Liver (tissue), 10 donors: ENCODE measurements at places on chromosomes 16 and 17.
A peak's percentile ranks its signal among the peaks of the same experiment; 100 is the strongest.

- DNase-seq = no peak
Observed at GRCh38 chr16:69798466-69798865, 36.3 kb downstream of the WWP2 start.

DNA sequence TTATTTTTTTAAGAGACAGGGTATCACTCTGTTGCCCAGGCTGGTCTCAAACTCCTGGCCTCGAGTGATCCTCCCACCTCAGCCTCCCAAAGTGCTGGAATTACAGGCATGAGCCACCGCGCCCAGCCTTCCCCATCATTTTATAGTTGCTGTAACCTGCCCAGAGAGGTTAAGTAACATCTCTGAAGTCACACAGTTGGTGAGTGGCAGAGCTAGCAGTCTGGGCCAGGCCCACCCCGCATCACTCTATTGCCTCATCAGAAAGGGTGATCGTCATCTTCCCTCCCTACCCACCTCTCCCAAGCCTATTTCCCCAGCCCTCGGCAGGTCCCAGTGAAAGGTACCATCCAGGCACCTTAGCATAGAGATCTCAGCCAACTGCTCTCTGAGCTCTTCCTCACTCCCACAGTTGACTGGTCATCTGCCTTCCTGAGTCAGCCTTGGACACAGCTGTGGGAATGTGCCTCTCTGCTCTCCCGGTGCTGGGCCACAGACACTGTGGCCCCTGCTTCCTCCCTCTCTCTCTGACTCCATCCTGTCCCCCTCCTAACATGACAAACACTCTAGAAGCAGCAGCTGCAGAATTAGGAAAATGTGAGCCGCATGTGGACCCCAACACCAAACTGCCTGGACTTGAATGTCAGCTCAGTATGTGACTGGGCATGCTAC is 57.1 kb downstream of the SCNN1B start:
- no peak for DNase-seq

DNA sequence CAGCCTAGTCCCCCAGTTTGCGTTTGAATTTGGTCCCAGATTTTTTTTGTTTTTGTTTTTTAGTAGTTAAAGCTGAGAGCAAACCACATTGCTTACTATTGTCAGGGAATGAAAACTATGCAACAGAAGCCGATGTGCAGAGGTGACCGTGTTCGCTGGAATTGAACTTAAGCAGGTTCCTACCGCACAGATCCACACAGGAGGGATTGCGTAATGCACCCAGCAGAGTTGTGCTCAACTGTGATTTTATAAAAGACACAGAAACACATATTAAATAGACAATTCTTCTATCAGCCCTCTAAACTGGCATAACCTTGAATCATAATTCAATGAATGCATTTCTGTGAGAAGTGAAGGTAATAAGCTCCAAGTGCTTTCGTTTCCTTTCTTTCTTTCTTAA is 443.0 kb downstream of the WWOX start:
- DNase-seq = no peak

DNA sequence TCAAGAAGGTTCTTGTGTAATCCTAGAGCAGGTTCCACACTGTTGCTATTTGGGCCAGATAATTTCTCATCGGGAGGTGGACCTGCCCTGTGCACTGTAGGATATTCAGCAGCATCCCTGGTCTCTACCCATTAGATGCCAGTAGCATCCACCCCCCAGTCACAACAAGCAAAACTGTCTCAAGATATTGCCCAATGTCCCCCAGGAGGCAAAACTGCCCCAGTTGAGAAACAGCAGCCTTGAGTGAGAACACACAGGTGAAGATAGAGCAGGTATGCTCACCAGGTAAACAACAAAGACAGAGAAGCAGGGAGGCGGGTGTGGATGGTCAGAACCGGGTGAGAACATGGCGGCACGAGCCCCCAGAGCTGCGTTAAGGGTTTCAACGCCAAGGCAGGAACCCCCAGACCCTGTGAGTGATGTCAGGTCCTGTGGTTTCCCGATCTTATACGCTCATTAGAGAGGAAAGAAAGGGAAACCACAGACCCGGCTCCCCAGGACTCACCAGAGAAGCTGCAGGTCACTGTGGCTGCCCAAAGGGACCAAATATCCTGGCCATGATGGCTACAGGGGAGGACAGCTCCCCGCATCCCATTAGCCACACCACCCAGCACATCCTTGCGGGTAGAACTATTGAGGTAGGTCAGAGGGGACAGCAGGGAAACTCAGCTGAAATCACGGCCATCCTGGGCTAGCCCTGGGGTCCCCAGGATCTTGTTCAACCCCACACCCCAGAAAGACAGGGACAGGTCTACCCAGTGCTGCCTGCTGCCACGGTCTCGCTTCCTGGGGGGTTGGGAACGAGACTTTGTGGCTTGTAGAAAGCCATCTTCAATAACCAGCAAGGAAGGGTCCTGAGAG is 21.2 kb downstream of the CDC42EP4 start:
- no peak for DNase-seq

- no peak for DNase-seq
Observed at GRCh38 chr17:56274491-56274890, 121.2 kb downstream of the ANKFN1 start.

- DNase-seq = no peak
Observed at GRCh38 chr16:86877835-86878234, 299.5 kb downstream of the FOXL1 start.

- no peak for DNase-seq
Observed at GRCh38 chr17:43224146-43224705, 4.2 kb downstream of the CCDC200 start.

- DNase-seq = peak; percentile 51
Observed at GRCh38 chr17:1197781-1198490, 18.2 kb upstream of the ABR start.

DNA sequence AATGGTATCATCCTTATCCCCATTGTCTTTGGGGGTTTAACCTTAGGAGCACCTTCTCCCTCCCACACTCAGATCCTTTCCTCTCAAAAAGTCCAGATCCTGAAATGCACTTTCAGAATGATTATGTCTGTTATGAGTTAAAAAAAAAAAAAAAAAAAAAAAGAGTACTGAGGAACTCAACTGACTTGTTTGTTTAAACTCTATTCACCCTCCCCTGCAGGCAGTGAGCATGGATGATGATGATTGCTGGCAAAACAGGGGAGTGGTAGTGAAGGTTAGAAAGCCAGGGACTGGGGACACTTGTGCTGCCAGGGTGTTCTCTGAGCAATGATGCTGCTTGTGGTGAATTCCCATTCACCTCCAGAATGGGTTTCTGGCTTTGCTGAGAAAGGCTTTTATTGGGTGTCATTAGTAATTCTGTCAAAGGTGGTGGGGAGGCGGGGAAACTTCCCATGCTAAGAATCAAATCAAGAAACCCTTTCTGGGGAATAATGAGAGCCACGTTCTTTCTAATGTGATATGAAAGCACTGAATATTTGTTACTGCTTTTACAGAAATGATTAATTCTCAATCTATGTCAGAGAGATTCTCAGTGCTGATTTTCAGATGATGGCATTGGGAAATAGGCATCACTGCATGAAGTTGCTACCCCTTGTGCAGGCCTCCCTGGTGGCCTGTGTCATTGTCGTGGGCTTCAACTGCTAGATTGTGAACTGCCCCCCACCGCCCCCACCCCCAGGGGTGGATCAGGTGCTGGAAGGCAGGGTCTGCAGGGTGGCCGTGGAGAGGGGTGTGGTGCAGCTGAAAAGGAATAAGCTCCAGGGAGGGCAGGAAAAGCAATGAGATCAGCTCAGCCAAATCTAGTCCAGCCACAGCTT is 14.1 kb downstream of the CCL4 start:
- DNase-seq = no peak

- DNase-seq = no peak
Observed at GRCh38 chr16:88533381-88533917, 36.8 kb upstream of the ZC3H18 start.

DNA sequence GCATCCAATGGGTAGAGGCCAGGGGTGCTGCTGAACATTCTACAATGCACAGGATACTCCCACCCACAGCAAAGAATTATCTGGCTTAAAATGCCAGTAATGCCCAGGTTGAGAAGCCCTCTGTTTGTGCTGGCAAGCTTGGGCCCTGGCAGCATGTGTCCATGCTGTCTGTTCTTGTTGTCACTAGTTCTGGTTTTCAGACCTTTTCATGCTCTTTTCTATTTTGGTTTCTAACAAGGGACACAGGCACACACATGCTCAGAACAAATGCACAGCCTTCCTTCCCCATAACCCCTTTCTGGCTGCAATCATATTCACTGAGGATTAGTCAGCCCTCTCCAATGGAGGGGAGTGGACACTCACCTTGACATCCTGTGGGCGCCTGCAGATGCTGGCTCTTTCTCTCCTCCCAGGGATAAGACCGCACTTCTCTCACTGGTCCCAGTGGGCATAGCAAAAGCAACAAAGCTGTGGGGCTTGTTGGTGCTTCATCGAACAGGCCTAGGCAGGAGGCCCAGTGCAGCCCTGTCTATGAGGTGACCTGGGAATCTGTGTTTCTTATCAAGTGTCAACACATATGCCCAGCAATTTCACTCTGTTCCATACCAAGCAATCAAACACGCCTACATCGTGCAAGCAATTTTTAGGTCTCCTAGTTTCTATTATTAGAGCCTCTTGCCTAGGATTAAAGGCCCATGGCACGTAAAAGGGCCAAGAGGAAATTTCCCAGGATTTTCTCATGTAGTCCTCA is 271.1 kb upstream of the CCL2 start:
- DNase-seq = no peak

- peak; percentile 32 for DNase-seq
Observed at GRCh38 chr16:57534881-57535658, 1.3 kb downstream of the CCDC102A start.

DNA sequence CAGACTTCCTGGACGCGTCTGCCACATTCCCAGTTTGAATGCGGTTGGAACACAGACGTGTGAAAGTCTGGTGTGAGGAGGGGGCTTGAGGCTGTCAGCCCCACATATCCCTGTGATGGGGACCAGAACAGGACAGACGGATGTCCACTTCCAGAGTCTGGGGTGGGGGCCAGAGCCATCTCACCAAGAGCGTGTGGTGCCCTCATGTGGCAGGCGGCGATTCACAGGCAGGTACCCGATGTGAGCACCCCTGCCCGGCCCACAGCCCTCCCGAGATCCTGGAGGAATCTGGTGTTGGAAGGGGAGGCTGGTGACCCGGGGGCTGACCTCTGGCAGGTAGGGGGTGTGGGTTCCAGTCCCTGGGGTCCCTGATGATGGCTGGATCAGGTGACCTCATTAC is 51.5 kb downstream of the ENGASE start:
- no peak for DNase-seq

DNA sequence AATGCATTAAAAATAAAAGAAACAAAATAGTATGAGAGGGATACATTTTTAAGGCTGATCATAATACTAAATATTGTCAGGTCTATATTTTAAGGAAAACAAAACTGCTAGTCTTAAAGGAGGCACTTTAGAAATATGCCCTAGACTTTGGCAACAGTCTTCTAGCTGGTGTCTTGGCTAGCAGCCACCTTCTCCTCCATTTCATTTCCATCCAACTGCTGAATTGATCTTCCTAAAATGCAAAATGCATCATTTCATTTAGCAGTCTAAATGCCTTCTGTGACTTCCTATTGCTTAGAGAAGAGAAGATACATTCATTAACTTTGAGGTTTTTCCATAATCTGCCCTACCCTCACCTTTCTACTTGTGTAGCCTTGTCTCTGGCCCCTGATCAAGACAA is 1404.1 kb downstream of the CDH11 start:
- DNase-seq = no peak

GRCh38 chr17:75979705-75980187 is 706 bp downstream of the TEN1 start:
- DNase-seq = no peak

GRCh38 chr16:12646098-12646489 is 157.6 kb downstream of the CPPED1 start:
- DNase-seq = no peak

- DNase-seq = no peak
Observed at GRCh38 chr17:38900978-38901656, 24.3 kb upstream of the LASP1NB start.

GRCh38 chr16:58040945-58041627 is 15.5 kb downstream of the MMP15 start:
- DNase-seq = no peak

GRCh38 chr16:30335598-30336474 is 19.3 kb downstream of the CD2BP2 start:
- peak; percentile 66 for DNase-seq

DNA sequence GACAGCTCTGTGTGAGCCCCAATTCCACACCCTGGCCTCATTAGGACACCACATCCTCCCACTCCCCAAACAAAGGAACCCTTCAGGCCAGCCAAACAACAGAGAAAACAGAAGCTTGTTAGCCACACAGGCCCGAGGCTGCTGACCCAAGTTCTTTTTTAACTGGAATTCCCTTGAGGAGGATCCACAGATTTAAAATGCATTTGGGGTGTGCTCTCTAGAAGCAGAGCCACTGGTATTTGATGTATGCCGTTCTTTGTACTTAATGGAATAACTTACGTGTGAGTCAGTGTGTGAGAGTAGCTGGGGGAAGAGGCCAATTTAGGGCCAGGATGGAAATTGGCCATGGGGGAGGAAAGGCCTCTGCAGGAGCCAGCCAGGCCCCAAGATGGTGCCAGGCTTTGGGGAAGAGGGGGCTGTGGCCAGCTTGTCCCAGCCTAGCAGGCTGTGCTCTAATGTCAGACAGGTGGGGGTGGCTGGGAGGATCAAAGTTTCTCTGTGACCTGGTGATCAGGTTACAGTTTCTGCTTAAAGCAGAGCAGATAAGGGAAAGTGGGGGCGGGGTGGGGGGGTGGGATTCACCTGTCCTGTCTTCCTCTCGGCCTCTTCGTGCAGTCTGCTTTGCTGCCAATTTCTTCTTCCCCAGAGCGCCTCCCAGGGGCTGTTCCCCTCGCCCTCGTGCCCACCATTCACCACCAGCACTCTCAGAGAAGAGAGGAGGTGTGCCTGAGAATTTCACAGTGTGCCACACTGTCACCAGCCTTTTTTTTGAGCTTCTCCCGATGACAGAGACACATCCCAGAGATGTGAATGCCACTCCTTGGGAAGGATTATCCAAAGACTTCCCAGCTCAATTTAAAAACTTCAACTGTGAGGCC is 50.8 kb downstream of the TOM1L2 start:
- no peak for DNase-seq

- no peak for DNase-seq
Observed at GRCh38 chr17:1999557-2000251, 25.4 kb downstream of the RTN4RL1 start.

DNA sequence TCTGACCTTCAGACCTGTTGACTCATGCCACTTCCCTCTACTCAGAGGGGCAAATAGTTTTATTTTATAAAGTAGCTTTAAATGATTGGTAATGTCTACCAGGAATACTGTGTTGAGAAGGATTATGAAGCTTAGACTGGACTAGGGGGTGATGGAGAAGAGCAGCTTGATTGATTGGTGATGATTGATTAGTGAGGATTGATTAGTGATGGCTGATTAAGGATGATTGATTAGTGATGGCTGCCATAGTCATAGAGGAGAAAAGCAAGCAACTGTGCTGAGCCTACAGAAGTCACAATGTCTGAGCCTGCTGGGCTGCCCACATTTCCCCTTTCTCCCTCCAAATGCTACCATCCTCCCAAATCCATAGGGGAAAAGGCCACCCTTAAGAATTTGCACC is 206.8 kb upstream of the SALL1 start:
- no peak for DNase-seq

DNA sequence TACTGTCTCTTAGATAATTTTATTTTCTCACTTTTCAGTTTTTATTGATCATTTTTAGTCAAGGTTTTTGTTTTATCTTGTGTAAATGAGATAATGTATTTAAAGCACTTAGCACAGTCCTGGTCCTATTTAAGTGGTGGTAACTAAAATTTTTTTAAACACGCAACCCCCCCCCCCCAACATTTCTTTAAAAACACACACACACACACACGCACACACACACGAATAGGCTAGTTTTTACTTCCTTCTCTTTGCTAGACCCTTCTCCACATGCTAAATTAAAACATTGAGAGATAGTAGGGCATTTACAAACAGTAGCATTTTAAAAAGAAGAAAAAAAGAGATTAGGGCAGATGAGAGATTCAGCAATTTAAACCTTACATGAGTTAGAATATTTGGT is 5.0 kb downstream of the NFATC3 start:
- no peak for DNase-seq
